Nucleus accumbens (tissue), 56 donors: ENCODE measurements at places on chromosomes 12 and 14.

GRCh38 chr12:96809522-96809921, 97.5 kb upstream of the NEDD1 start:
- no peak for DNase-seq

GRCh38 chr12:120064054-120064940, 52.3 kb downstream of the RAB35 start:
- no peak for DNase-seq

- DNase-seq: no peak
Observed at GRCh38 chr14:100532906-100533655, 54.1 kb downstream of the BEGAIN start.

DNA sequence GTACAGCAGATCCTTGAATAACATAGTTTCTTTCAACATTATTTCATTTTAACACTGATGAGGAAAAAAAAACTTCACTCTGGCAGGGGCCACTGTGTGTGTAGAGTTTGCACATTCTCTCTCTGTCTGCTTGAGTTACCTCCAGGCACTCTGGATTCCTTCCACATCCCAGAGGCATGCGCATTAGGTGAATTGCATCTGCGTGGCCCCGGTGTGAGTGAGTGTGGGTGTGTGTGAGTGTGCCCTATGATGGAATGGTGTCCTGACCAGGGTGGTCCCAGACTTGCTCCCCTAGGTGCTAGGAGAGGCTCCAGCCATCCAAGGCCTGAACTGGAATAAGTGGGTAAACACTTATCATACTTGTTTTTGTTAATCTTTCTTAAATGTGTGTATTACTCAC, 90.6 kb upstream of the LRIG3 start:
- no peak for DNase-seq

DNA sequence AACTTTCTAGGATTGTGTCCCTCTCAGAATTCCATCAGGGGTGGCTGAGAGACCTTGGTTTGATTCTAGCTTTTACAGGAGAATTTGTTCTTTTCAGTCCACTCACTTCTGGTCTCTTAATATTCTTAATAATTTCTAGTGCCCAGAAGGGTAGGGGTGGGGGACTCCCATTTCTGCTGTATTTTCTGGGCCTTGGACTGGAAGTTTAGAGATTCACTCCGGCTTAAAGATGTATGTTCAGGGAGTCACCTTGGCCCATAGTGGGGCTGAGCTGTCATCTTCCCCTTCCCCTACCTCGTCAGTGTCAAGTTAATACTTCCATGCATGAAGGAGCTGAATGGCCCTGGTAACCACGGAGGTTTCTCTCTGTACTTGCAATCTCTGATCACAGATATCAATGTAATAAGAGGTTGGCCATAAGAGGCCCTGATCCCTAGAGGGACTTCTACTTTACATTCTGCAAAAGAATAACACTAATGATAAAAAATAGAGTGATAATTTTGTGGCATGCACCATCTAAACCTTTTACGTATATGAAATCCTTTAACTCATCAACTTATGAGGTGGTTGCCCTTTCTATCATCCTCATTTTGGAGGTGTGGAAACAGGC, 6.7 kb downstream of the KRT81 start:
- DNase-seq: no peak

GRCh38 chr12:118582863-118583262, 206.5 kb downstream of the SUDS3 start:
- no peak for DNase-seq

- peak; percentile 15 for DNase-seq
Observed at GRCh38 chr14:101980700-101981099, 16.3 kb downstream of the DYNC1H1 start.

GRCh38 chr12:12979731-12980259, 20.3 kb downstream of the HEBP1 start:
- no peak for DNase-seq

GRCh38 chr14:65042296-65042695, 55.6 kb downstream of the FNTB start:
- DNase-seq: no peak

DNA sequence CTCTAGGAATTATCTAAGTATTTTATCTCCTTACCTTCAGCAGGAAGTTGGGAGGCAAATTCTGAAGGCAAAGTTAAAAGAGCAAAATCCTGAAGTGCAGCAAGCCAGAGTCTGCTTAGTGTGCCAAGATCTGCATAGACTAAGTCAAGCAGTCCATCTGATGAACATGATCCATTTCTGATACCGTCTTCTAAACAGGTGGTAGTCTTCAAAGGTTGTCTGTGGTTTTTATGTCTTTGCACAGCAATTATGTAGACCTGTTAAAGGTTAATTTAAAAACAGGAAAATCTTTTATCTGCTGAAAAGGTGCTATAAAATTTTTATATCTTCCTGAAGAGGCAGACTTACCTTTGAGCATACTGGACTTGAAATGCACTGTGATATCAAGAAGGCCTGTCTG, 105.3 kb upstream of the HECTD1 start:
- DNase-seq: no peak

DNA sequence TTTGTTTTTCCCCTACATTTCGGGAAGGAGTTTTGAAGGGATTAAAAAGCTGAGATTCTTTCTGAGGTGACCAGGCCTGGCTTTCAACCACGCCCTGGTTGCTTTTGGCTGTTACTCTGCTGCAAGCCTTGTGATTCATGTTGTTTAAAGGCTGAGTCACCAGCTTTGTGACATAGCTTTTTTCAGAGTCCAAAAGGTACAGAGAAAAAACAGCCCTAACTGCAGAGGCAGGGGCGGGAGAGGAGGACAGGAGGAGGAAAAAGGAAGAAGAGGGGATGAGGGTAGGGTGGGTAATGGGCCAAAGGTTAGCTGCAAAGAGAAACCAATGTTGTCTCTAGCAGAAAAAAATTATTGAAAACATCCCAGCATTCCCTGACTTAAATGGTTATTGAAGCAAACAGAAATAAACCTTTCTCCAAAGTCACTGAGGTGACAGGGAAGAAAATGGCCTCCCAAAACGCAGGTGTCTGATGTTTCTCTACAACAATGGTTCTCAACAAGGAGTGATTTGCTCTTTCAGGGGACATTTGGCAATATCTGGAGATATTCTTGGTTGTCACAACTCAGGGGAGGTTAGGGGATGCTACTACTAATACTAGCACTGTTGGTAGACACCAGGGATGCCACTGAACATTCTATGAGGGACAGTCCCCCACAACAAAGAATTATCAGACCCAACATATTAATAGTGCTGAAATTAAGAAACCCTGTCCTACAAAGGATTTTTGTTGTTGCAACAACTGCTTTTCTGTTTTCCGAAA, 2.1 kb upstream of the UBC start:
- no peak for DNase-seq

- no peak for DNase-seq
Observed at GRCh38 chr12:122888232-122888752, 7.6 kb downstream of the VPS37B start.

GRCh38 chr14:97179573-97179972, 382.4 kb downstream of the VRK1 start:
- DNase-seq: no peak

GRCh38 chr12:14910090-14910915, 24.6 kb upstream of the MGP start:
- DNase-seq: no peak

DNA sequence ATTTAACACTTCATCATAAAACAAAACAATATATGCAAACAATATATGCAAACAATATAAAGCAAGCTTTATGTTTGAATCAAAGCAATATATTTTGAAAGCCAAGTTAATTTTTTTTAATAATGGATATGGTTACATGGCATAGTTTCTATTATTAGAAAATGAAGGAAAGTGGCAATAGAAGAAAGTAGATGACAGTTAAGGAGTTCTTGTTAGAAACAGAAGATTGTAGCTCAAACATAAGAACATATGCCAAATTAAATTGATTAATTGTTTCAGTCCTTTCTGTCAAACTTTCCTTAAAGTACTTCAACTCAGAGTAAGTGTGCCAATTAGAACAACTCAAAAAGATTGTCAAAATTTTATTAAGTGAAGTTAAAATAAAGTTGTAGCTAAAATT, 1248.3 kb downstream of the SLC16A7 start:
- no peak for DNase-seq

DNA sequence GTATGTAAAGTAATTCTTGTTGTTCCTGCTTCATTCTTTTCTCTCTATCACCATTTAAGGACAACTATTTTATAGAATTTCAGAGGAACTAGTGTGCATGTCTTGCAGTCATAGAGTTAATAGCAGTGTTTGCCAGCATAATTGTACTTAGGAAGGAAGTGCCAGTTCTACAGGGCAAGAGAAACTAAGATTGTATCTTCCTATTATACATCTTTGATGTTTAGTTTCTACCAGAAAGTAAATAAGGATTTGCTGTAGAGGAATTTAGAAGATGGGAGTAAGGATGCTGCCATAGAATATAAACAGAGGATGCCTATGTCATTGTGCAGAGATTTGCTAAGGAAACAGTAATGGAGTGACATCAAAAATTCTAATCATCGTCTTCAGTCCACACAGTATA, 270.9 kb upstream of the NPAS3 start:
- no peak for DNase-seq

- DNase-seq: no peak
Observed at GRCh38 chr12:11677093-11677492, 27.6 kb downstream of the ETV6 start.

- DNase-seq: no peak
Observed at GRCh38 chr12:106981788-106982187, 5.2 kb downstream of the MTERF2 start.

DNA sequence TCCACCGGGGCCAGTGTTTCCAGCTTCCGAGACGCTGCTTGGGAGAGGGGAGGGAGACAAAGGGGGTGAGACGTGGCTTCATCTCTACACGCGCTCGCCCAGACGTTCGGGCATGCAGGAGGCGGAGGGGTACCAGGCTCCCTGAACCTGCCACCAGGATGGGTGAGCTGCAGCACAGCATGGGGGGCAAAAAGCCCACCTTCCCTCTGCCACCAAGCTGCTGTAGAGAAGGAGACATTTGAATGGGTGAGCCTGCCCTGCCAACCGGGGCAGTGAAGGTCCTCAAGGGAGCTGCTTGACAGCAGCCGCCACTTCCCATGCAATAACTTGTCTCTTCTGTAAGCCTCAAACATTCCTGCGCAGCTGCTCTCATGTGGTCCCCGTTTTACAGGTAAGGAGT, 78.4 kb upstream of the DICER1 start:
- DNase-seq: no peak

- DNase-seq: no peak
Observed at GRCh38 chr12:47082283-47082682, 2.5 kb upstream of the AMIGO2 start.

GRCh38 chr14:41642367-41642766, 35.7 kb downstream of the LRFN5 start:
- DNase-seq: no peak

GRCh38 chr12:3620856-3621255, 129.9 kb downstream of the PRMT8 start:
- no peak for DNase-seq

- no peak for DNase-seq
Observed at GRCh38 chr12:126210448-126210847, 1145.2 kb downstream of the AACS start.

DNA sequence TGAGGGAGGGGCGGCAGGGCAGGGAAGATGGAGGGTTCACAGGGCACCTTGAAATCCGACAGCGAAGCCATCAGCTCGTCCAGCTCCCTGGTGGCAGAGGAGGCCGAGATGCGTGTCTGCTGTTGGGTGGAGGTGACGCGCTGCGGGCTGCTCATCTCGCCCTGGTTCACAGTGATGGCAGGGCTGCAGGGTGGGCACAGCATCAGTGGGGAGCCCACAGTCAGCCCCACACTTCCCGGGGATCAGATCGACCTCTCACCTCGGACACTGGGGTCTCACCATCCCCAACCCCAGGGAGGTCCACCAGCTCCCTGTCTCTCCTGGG, 20.6 kb upstream of the RPLP0 start:
- DNase-seq: no peak

DNA sequence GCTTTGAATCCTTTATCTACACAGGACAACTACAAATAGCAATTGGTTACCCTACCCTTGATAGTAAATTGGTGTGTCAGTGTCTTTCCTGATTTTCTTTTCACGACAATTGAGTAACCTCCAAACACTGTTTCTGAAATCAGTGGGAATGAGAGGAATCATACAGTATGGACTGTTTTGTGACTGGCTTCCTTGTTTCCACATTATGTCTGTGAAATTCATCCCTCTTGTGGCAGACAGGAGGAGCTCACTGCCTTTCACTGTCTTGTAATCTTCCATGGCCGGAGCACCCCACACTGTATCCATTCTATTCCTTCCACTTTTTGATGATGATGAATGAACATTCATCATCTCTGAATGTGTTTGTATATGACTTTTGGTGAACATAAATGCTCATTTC, 164.0 kb upstream of the PZP start:
- no peak for DNase-seq

DNA sequence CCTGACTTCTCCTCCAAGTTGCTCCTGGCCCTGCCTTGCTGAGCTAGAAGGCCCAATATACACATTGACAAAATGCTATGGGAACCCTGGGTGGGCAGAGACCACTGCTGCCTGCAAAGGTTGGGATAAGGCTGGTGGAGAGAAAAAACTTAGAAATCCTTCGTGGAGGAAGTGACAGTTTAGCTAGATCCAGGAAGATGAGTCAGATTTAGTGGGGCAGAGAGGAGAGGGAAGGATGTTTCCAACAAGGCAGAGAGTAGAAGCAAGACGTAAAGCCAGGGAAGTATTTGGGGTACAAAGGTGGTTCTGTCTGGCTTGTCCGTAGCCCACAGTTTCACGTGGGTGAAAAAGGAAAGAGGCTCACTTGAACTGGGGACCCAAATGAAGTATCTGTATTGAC, 69.0 kb upstream of the CLMN start:
- DNase-seq: no peak

DNA sequence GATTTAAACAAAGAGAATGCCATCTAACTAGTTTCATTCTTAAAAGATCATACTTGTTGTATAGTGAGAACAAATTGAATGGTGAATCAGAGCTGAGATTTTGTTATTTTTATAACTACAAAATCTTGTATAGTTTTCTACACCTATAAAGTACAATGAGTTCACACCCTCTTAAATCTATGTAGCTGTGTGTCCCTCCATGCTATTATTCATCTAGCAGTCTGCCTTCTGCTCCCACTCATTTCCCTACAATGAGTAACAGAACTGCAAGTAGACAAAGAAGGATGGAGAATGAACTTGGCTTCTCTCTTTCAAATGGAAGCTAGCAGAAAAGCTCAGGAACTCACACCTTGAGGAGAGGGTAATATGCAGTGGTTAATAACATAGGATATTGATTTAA, 7.1 kb downstream of the IFNG-AS1 start:
- DNase-seq: no peak

DNA sequence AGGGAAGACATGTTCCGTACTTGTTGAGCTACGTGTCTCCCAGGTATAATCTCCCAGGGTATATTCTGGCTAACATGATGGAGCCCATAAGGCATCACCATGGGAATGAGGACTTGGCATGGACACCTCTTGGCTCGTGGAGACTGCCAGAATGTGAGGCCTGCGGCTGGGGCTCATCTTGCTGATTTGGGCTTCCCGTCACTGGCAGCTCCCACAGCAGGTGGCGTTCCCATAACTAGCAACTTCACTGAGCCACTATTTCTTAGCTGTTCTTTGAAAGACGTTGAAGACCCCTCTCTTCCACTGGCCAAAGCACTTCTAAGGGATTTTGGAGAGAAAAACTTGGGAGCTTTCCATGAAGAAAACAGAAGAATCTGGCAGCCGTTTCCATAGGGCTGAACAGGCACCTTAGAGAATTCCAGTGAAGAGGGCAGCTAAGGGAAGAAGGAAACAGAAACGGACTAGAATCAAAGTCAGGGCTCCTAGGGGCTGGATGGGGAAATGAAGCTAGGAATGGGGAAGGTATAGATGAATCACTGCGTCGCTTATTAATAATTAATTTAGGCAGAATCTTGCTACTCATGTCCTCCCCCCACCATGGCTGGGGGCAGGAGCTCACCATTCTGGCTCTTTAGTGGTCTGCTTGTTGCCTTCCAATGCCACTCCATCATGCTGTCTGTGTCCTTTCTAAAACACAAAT, 39.7 kb upstream of the FOS start:
- no peak for DNase-seq
